Left forelimb (tissue), 1 donor: ENCODE measurements at places on chromosomes 3 and 15.

DNA sequence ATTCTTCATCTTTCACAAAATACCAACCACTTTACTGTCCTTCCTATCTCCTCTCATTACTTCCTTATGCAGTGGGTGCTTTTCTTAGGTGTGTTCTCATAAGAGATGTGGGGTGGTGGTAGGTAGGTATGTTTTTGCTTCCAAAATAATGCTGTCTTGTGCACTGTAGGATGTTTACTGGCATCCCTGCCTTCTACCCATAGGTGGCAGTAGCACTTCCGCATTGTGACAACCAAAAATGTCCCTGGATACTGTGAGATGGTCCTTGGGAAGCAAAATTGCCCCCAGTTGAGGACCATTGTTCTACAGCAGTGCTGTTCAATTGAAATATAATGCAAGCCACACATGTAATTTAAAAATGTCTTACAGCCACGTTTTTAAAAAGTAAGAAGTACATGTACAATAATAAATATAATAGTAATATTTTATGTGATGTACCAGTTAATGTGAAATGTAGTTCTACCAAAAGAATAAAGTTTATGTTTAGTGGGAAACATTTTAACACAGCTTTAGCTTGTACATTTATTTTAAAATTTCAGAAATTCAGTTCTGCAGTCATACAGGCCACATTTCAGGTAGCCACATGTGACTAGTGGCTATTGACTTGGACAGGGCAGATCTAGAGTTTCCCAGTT is 75.2 kb downstream of the NEO1 start:
- no peak for DNase-seq

- no peak for DNase-seq
Measured at GRCh38 chr15:69748576-69749185, 296.1 kb downstream of the RPLP1 start.

GRCh38 chr3:57009367-57009766 is 51.1 kb upstream of the SPATA12 start:
- no peak for DNase-seq

- DNase-seq = no peak
Measured at GRCh38 chr3:67678665-67679064, 24.3 kb upstream of the SUCLG2 start.

DNA sequence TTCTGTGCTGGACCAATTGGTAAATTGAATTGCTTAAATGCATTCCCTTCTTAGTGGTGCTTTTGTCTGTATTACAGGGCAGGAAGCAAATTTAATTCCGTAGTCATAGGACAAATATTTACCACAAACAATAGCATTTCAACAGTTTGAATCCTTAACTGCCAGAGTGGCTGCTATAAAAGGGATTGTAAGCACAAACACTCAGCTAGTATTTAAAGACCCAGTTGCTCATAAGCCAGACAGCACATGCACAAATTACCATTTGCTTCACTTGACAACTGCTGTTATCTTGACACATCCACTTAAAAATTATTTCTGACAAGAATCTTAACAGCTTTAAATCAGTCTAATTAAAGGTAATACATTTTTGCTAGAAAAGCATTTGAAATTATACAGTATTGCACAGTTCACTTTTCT is 490.2 kb upstream of the ADAMTS9 start:
- DNase-seq = no peak

DNA sequence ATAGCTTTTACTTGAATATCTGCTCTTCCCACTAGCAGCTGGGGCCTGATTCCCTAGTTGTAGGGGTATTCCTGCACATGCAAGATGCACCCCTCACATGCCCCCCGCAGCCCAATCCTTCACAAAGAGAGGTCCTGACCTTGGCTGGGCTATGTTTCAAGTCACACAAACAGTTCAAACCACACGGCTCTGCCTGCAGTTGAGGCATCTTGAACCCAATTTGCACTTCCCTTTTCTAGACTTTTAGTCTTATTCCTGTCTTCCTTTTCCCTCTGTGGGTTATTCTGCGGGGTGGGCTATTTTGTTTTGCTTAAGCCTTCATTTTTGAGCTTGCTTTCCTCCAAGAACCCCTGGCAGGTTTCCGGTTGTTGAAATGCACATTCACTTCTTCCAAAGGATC is 13.3 kb upstream of the CCR1 start:
- DNase-seq = no peak

GRCh38 chr3:112366522-112366921 is 33.6 kb downstream of the CD200 start:
- no peak for DNase-seq

DNA sequence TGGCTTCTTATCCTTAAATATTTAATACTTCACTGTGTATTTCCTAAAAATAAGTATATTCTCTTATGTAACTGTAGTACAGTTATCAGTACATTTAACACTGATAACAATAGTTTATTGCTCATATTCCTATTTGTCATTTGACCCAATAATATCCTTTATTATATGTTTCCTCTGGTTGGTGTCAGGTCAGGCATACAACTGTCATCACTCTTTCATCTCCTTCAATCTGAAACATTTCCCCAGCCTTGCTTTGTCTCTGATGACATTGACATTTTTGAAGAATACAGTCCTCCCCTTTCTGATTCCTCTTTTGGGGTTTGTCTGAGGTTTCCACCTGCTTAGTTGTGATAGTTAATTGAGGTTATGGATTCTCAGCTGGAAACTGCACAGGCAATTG is 27.8 kb downstream of the PLEKHO2 start:
- no peak for DNase-seq

- DNase-seq = peak; percentile 40
Measured at GRCh38 chr3:58560771-58561311, 16.4 kb downstream of the FAM107A start.
